Tibial nerve (tissue), 4 donors: ENCODE measurements at places on chromosomes 7 and 10. TPM values are rescaled to one million over a fixed set of nuclear protein-coding genes. Genes with fewer than 3 reads are reported as not detected.

C10orf67 gene
- total RNA-seq = 0.84 TPM

TMEM236 gene
- 1.7 TPM for total RNA-seq

ADAM12 gene
- total RNA-seq = 0.78 TPM

DNA sequence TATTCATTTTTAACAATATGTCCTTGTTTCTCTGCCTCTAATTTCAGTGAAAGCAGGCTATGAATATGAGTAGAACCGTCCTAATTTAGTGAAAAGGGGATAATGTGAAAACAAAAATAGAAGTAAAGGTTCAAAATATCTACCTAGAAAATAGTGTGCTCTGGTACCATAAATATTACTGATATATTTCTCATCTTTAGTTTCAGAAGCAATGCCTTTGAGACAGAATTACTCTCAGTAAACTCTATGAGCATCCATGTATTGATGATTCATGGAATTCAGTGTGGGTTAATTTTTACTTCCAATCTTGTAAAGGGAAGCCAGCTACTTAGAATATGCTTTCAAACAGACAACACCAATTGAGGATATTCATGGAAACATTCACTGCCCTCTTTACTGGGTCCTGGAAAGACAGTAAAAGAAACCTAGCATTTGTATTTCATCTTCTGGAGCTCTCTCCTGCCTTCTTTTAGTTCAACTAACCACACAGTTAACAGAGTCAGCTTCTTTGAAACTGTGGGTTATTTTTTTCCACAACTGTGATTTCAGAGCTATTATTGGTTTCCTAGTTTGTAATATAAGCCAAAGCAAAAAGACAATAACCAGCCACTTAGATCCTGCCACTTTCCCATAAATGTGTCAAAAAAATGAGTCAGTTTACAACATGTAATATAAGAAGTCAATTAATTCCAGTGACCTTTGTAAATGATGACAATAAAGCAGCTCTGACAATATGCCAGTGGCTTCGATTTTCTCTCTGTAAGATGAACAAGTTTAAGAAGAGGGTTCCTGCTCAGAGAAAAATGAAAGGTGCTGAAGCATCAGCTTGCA, 1.7 kb downstream of the LRRN3 start:
- DNase-seq = no peak
- H3K27ac ChIP-seq = no peak overlapping the region
- no peaks in the 10 kb centered on the region for H3K27me3 ChIP-seq

DNA sequence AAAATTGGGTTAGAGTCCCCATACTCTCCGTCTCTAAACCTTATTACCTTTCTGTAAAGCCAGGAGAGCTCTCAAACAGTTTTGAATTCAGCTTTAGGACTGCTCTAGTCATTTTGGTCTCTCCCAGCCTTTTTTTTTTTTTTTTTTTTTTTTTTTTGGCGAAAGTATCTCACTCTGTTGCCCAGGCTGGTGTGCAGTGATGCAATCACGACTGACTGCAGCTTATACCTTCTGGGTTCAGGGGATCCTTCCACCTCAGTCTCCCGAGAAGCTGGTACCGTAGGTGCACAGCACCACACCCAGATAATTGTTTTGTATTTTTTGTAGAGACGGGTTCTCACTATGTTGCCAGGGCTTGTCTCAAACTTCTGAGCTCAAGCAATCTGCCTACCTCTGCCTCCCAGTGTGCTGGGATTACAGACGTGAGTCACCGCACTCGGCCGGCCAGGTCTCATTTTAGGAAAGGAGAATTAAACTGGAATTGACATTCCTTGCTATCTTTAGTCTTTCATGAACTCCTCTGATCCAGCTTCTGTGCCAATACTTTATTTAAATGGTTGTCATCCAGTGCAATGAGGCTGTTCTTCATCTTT, 31.4 kb upstream of the RSU1 start:
- no peak overlapping the region for H3K4me3 ChIP-seq
- no peaks in the 10 kb centered on the region for H3K36me3 ChIP-seq
- no peak overlapping the region for H3K27ac ChIP-seq
- no peak for DNase-seq

GRCh38 chr10:114764656-114765055, 56.9 kb upstream of the FHIP2A start:
- no peak for DNase-seq
- peaks cover 18% of the 10 kb centered on the region for H3K4me1 ChIP-seq
- no peak overlapping the region for H3K27ac ChIP-seq
- H3K27me3 ChIP-seq = peaks cover 2% of the 10 kb centered on the region
